KBM-7 (cell line): ENCODE measurements at places on chromosomes 13 and 19.

GRCh38 chr19:9323557-9323918 is 441 bp upstream of the ZNF559 start:
- no peak for DNase-seq

GRCh38 chr19:57633832-57634131 is 814 bp downstream of the ZNF211 start:
- no peak for DNase-seq

DNA sequence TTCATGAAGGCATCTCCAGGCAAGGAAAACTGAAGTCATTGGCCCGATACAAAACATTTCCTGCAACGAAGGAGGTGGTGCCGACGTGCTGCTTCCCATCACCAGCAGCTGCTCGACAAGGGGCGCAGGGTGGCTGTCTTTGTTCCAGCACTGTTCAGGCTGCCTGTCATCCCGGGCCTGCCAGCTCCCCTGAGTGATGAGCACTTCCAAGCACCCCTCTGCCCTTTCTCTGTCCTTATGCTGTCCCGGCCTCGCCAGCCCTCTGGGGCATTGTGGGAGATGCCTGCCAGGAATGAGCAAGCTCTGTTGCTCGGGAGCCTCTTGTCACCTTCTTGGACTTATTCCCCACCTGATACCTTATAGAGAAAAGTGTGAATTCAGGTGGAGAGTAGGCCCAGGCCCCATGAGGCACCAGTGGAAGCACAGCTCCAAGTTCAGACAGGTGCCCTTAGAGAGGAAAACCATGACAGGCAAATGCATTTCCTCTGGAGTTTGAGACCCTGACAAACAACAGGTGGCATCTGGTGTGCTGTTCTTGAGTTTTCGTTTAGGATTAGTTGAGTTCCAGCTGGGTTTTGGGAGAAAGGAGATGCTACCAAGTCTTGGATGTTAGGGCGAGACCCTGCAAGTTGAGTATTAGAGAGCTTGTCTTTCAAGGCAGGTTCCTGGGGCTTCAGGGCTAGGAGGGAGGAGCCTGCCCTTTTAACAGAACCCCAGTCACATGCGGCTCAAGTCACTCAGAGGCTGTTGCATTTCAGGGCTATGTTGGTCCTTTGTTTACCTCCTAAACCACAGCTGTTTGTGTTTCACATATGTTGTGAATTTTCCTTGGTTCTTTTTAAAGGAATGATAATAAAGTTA is 21.4 kb downstream of the BBC3 start:
- no peak for DNase-seq

DNA sequence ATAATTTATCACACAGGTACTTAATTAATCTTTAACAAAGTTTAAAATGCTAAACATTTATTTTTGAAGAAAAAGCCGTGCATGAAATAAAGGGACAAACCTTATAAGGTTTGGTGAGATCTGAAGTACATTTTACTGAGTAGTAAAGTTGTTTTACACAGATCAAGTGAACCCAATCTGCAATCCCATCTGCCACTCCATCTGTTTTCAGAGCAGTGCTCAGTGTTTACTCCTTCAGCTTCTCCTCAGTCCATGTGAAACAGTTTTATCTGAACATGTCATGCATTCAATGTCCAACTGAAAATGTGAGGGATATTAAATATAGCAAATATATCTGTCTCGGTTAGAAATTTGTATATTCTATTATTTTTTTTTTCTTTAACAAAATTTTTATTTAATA is 166.8 kb downstream of the MAB21L1 start:
- no peak for DNase-seq

GRCh38 chr19:8324186-8325050 is 3.1 kb downstream of the RPS28 start:
- peak; percentile 38 for DNase-seq

GRCh38 chr13:34777089-34777913 is 164.8 kb upstream of the NBEA start:
- no peak for DNase-seq

DNA sequence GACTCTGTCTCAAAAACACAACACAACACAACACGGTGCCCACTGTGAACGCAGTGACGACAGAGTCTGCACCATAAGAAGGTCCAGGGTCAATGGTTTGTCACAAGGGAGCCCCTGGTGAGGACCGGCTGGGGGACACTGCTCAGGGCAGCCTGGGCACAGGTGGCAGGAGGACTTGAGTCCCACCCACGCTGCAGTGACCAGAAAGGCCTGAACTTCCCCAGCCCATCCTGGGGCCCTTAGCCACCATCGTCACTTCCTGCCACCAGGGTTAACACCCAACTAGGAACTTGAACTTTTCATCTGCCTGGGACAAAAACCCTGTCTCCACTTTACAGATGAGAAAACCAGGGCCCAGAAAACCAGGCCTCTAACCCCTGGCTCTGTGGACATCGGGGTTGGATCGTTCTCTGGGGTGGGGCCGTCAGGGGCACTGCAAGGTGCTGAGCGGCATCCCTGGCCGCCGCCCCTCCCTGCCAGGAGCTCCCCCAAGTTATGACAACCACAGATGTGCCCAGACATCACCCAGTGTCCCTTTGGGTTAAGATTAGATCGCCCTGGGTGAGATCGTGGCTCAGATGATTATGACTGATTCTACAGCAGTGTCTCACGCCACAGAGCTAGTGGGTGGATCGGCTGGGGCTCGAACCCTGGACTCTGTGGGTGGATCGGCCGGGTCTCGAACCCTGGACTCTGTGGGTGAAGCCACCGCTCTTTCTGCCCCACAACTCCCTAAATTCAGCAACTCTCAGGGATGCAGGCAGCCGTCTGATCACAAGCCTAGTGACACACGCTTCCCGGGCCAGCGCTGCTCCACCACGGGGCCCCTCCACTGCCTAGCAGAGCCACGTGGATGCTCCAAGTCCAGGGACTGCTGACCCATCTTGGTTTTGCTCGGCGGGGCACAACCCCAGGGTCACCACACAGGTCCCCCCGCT is 14.0 kb downstream of the MOB3A start:
- DNase-seq = no peak

- no peak for DNase-seq
Measured at GRCh38 chr13:76944456-76944855, 3.9 kb upstream of the ACOD1 start.

DNA sequence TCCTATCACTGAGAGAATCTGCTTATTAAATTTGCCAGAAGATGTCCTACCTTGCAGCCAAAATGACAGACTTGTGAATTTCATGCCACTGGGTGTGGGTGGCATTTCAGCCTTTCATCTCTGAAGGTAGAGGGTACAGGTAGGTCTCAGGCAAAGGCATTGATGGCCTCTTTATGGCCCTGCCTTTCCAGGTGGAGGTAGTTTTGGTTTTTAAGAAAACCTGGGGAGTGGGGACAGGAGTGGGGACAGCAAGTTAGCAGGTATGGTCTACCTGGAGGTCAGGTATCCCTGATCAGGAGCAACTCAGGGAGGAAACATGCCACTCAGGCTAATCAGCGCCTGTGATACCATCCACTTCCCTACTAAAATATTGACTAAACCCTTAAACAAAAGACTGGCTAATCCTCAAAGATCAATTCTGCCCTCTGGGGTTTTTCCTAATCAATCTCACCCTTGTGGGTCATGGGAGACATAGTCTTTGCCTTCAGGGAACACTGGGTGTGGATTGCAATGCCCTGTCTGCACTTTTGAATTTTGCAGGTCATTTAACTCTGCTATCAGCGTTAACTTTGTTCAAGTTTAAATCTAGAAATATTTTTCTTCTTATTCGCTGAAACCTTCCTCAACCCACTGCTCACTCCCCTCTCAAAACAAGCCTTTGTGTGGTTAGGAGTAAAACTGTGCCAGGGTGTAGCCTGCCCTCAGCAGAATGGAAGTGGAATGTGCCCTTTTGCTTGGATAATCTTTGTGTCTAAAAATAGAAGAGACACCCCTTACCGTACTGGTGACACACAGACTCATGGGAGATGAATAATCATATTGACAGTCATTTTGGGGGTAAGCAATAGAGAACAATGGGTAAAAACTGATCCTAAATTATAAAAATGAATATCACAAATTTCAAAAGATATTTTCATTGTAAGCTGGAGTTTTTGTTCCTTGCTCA is 233.7 kb downstream of the COG6 start:
- no peak for DNase-seq

DNA sequence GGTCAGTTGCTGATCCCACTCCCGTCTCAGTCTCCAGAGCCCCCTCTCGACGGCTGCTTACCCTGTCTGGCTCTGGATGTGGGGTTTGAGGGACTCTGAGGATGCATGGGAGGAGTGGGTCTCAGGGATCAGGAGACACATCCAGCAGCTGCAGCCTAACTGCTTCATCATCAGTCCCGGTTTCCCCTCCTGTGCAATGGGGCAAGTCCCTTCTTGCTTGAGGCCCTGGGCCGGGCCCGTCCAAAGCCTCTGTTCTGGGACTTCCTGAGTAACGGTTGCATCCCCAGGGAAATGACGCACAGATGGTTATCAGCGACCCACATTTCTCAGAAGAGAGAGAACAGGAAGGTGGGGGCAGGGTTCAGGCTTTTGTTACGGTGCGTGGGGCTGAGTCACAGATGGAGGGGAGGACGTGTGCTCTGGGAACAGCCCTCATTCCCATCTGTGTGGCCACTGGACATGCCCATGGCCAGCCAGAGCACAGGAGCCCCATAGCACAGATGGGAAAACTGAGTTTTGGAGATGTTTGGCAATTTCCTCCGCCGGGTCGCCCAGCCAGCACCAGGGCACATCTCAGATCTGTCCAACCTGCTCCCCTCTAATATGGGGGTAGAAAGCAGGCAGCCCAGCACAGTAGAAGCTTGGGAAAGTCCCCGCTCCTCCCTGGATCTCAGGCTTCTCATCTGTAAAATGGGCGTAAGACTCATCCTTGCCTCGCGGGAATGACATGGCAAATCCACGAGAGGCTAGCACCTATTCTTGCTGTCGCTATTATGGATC is 19.3 kb downstream of the GNA15 start:
- DNase-seq = peak; percentile 99

DNA sequence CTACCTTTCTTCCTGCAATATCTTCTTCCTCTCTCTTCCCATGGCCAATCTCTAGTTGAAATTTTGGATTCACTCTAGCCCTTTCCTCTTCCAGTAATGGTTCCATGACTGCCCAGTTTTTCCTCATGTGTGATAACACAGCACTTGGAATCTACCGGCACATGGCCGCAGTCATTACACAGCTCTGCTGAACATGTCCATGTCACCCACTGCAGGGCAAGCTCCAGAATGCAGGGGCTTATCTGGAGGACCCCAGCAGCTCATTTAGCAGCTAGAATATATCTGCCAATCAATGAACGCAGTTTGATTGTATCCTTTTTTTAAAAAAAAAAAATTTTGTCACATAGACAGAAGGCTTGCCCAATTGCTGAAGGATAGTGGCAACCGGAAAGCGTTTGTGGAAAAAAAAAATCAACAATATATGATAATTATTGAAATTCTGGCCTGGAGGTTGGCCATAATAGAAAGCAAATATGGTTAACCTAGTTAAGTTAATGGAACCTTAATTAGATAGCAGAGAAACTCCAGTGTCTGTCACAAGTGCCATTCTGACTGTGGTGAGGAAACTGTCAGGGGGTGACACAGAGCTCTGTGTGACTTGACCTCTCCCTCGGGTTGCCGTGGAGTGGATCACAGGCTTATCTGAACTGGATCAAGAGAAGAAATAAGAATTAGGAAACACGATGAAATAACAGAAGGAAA is 426.7 kb downstream of the LIG4 start:
- DNase-seq = no peak

- DNase-seq = no peak
Measured at GRCh38 chr19:49818649-49819370, 721 bp downstream of the MED25 start.

DNA sequence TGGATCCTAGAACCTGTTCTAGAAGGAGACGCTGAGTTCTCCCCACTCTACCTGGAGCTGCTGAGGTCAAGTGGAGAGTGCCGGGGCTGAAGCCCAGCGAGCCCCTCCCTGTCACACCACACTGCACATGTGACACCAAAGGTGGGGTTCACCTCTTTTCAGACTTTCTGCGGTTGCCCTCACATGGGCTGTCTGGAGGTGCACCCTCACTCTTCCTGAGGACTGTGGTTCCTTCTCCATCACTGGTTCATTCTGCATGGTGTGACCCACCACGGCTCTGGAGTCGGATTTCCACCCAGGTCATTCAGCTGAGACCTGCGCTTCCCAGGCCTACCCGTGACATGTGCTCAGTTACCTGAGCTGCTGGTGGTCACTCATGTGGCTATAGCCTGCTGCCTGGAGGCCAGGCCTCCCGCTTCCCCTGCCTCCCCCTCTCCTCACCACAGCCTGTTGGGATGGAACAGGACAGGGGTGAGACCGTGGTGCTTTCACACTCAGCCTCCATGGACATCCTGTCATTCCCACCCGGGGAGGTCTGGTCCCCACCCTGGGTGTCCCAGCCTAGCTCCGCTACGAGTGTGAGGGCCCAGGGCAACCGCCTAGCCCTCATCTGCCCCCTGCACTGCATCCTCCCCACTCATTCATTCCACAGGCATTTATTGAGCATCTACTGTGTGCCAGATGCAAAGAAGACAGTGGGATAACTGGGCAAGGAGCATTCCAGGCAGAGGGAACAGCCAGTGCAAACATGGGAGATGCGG is 605 bp upstream of the A1BG start:
- DNase-seq = no peak

DNA sequence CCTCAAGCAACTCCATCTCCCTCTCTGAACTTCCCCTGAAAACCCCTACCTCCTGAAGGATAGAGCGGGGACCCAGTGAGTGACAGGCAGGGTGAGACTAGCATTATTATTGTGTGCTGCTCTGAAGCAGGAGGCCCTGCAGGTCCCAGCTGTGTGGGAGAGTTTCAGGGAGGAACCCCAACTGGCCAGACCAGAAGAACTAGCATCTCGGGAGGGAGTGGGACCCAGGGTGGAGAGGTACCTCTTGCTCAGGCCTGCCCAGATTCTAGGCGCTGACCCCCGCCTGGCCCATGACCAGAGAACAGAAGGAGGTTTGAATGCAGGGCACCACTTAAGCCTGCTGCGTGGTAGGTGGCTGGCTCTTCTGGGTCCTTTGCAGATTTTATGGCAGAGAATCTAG is 5.7 kb upstream of the LYPD3 start:
- no peak for DNase-seq

GRCh38 chr13:85864963-85865530 is 65.8 kb upstream of the SLITRK6 start:
- peak; percentile 37 for DNase-seq

DNA sequence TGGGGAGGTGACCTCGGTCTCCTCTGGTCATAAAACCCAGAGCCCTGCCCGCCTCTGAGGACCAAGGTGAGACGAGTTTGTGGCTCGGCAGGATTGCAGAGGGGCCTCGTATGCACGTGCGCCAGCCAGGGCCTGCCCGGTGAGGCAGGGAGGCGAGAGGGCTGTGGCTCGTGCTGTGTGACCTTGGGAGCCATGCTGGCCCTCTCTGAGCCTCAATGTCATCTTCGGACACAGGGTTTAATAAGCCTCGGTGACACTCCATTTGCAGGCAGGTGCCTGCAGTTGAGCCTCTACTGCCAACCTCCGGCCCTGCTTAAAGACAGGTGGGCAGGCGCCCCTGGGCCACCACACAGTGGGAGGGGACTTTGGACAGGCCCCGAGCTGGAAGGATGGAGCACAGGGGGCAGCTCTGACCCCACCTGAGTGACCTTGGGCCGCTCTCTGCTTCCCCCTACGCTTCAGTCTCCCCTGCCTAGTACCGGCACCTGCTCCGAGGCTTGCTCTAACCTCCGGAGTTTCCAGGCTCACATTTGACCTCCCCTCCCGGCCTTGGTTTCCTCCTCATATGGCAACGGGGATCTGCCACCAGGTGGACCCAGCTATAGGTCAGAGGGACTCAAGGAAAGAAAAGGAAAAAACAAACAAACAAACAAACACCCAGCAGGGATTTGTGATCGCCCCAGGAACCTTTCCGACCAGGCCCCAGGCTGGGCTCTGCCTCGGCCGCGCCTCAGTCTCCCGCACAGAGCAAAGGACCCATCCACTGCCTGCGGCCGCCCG is 3.1 kb downstream of the ZBTB7A start:
- DNase-seq = no peak

- no peak for DNase-seq
Measured at GRCh38 chr13:111361046-111361872, 40.8 kb downstream of the TEX29 start.
